Pons (tissue), 1 donor: ENCODE measurements at places on chromosomes 2 and 18.
A peak's percentile ranks its signal among the peaks of the same experiment; 100 is the strongest.

GRCh38 chr2:109009920-109010610, 21.0 kb upstream of the EDAR start:
- no peak for DNase-seq

GRCh38 chr2:240760576-240761246, 59.3 kb downstream of the KIF1A start:
- DNase-seq = no peak

DNA sequence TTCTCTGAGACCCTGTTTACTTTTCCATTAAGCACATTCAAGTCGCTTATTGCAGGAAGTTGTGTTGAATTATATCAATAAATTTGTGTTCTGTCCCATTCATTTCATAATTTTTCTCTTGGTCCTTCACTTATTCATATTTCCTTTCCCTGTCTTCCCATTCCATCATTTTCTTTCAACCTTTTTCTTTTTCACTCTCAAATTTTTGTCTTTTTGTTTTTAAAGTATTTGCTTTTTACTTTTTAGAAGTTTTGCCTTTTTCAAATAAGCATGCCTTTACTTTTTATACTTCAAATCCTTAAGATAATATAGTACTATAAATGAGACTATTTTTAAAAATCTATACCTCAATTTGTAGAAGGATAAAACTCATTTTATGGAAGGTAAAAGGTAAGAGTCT, 120.5 kb downstream of the ATL2 start:
- no peak for DNase-seq

DNA sequence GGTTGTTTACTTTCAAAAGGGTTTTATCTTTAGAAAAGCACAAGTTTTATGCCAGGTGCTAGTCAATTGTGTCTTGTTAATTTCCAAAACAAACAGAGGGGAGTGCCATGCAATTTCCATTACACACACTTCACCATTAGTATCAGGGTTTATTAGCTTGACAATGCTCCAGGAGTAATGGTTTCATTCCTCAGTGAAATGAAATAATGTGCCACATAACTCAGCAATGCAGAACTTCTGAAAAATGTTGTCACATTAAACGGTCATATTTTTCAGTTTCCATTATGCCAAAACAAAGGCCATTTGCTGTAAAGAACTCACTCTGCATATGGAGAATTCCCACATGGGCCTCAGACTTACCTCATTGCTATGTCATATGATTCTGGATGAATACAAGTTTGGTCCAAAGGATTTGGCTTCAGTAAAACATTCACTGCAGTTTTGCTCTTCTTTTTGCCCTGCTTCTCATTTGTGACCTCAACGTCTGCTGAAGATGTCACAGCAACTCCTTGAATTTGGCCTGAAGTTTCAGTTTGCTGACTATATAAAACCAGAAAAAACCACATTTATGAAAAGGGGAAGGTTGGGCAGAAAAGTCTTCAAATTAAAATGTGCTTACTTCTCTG, 198.2 kb downstream of the SRBD1 start:
- no peak for DNase-seq

DNA sequence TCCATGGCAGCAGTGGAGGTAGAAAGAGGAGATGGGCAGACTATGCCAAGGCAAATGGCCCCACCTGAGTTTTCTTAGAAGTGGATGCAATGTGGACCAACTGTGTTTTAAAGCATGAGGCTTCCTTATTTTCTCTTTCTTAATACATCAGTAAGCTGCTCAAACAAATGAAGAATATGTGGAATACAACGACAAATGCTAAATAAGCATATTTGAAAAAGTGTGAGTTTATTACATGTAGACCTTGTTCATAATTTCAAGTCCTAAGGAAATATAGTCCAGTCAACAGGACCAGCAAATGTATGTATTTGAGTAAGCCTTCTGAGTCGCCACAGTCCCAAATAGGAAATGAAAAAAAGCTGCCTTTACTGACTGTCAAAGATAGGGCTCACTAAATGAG, 177.8 kb downstream of the PRPF40A start:
- no peak for DNase-seq

GRCh38 chr18:45284174-45284573, 331.1 kb upstream of the SLC14A2 start:
- no peak for DNase-seq

- DNase-seq = no peak
Measured at GRCh38 chr2:217079165-217079564, 219.3 kb upstream of the TNP1 start.

DNA sequence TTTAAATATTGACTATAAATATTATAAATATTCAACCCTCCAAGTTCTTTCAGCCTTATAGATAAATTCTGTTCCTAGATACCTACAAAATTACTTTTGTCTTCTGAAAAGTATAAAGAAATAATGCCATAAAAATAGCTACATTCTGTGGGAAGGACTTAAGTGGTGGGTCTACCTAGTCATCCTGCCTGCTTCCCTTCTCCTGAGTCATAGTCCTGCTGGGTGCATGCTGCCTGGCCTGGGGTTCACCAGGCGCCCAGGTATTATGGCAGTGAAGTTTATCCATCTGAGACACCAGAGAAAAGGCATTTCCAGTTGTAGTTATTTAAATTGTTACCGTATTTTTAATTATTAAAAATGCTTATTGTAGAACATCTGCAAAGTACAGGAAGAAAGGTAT, 167.5 kb downstream of the SLC39A10 start:
- DNase-seq = no peak

- DNase-seq = no peak
Measured at GRCh38 chr2:174844295-174844708, 80.0 kb upstream of the CHRNA1 start.

- no peak for DNase-seq
Measured at GRCh38 chr2:96506016-96506906, 1.1 kb upstream of the NEURL3 start.

- no peak for DNase-seq
Measured at GRCh38 chr2:64643838-64644457, 9.8 kb downstream of the SERTAD2 start.

DNA sequence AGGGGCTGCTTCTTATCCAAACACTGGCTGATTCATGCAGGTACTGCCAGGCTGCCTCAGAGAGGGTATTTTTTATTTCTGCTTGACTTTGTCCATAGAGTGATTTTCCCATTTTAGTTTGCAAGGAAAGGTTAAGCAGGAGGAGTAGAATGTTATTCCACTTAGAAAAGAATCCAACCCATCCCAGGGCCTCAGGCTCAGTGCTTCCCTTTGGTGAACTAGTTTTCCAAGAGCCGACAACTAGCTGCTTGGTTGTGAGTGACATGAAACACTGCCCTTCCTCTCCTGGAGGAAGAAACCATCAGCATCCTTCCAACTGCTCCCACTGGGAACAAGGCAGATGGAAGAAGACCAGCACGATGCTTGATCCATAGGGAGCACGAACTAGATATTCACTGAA, 58.5 kb downstream of the BCL2 start:
- no peak for DNase-seq

DNA sequence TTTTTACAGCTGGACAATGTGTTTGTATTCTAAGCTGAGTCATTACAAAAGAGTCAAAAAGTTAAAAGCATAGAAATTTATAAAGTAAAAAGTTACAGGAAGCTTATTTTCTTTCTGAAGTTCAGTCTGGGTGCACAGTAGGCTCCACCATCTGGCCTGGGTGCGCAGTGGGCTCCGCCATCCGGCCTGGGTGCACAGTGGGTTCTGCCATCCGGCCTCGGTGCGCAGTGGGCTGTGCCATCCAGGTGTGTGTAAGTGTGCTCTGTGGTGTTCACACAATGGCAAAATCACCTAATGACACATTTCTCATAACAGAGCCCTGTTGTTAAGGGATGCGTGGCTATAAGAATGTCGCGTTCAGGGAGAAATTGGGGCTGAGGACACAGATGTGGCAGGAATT, 195.5 kb downstream of the ANKRD30B start:
- no peak for DNase-seq

GRCh38 chr2:30627151-30627550, 180.1 kb downstream of the CAPN13 start:
- no peak for DNase-seq

DNA sequence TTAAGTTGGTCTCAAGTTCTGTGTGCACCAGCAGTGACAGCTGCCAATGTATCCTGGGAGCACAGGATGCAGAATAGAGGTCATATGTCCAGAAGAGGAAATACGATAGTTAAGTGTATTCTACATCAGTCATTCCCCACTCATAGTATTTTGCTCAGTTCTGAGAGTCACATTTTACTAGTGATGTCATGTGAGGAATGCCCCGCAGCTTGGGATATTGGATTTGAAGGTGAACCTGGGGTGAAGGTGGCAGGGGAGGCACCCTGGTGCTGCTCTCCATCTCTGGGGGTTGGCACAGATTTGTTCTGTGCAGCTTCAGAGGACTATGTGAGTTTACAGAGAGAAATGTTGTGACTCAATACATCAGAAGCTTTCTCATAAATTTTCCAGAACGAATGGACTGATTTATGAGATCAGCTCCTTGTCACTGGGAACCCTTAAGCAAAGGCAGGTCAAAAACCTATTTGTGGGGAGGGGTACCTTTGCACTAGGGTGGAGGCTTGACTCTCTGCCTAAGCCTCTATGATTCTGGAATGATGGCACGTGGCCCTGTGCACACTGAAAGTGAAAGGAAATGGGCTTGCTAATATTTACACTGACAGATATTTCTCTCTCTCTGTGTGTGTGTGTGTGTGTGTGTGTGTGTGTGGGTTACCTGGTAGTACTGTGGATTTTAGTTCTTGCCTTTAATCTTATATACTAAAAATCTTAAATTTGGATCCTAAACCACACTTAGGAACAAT, 95.9 kb downstream of the NEB start:
- peak; percentile 13 for DNase-seq

- no peak for DNase-seq
Measured at GRCh38 chr18:70672581-70672980, 383.7 kb downstream of the SOCS6 start.

- DNase-seq = no peak
Measured at GRCh38 chr2:238457927-238458324, 31.2 kb downstream of the ASB1 start.

- peak; percentile 45 for DNase-seq
Measured at GRCh38 chr2:26035090-26035743, 1.3 kb downstream of the RAB10 start.

GRCh38 chr2:198717451-198717850, 740.3 kb downstream of the SATB2 start:
- no peak for DNase-seq

DNA sequence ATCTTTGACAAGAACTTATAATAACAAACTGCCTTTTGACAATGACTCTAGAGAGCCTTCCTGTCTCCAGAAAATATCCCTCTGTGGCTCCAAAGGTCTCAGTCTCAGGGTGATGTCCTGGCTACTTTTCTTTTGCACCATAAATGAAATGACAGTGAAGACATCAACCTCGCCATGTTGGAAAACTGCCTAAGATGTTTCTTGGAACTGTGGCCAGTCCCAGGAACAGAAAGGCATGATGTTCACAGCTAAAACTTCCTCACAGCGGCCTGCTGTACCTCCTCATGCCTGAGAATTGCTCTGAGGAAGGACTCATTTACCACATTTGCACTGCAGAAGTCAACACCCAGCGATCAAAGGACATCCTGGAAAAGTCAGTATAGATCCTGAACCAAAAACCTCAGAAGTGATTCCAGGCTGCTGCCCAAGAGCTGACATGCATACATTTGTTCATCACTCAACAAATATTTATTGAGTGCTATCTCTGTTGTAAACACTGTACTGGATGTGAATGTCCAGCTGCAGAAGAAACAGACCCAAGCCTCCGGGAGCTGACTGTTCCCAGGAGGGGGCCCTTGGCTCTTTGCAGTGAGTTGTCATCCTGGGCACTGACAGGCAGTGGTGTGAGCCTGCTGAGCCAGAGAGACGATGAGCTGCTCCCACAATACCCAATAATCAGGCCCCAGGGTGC, 64.3 kb upstream of the ACSL3 start:
- DNase-seq = no peak

- no peak for DNase-seq
Measured at GRCh38 chr18:79071037-79071436, 1.8 kb downstream of the ATP9B start.

GRCh38 chr2:238159071-238159539, 335 bp downstream of the ERFE start:
- DNase-seq = no peak

DNA sequence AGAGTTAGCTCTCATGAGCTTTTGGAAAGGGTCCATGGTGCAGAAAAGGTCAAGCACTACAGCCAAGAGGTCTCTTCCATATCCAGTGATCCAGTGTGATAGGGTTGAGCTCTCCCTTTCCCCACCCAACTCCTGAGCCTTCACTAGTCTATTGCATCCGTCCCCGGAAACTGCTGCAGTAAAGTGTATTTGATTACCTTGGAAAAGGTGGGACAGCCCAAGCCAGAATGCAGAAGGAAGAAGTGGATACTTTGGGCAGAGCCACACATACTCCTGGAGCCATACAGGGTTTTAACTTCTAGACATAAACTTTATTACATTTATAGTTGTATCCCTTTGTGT, 3.6 kb downstream of the PNKD start:
- DNase-seq = peak; percentile 8

GRCh38 chr2:188785490-188785889, 188.7 kb upstream of the COL3A1 start:
- no peak for DNase-seq

GRCh38 chr2:53559302-53559966, 208.2 kb upstream of the CHAC2 start:
- DNase-seq = no peak

DNA sequence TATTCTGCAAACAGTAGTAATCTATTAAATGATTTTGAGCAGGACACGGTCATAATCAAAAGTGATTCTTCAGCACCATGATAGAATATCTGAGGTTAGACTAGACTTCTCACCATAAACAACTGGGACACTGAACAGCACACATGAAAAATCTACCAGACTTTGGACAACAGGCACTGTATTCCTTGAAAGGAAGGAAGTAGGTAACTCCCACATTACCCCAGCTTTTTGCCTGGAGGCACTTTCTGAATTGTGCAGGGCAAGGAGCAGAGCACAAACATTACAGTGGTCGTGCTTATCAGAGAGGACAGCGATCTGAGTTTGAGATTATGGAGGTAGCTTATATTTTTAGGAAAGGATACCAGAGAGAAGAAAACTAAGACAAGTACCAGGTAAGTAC, 25.3 kb upstream of the IL1RL1 start:
- DNase-seq = no peak

DNA sequence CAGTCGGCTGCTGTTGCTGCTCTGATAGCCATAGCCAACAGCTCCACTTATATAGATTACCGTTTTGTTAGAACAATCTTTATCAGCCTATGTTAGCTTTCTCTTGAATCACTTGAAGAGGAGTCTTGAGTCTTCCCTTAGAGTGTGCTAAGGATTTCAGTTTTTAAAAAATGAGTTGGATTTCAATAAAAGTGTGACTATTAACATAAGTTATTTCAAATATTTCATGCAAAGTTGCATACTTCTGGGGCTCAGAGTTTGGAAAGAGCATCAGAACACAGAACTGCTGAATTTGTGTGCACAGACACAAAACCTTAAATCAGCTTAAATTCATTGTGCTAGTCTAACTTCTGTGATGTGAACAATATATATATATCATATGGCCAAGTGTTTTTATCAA, 174.7 kb downstream of the MTX2 start:
- no peak for DNase-seq
